Breast epithelium (tissue), 4 donors: ENCODE measurements at places on chromosomes 12 and 14. TPM values are rescaled to one million over a fixed set of nuclear protein-coding genes. Genes with fewer than 3 reads are reported as not detected.

GRCh38 chr14:75280291-75280830 lies 1.7 kb downstream of the FOS start:
- no peaks in the 10 kb centered on the region for H3K27me3 ChIP-seq
- peak overlapping the region; percentile 87 for H3K4me3 ChIP-seq
- peak overlapping the region; percentile 100 for H3K27ac ChIP-seq
- peak; percentile 12 for DNase-seq

DNA sequence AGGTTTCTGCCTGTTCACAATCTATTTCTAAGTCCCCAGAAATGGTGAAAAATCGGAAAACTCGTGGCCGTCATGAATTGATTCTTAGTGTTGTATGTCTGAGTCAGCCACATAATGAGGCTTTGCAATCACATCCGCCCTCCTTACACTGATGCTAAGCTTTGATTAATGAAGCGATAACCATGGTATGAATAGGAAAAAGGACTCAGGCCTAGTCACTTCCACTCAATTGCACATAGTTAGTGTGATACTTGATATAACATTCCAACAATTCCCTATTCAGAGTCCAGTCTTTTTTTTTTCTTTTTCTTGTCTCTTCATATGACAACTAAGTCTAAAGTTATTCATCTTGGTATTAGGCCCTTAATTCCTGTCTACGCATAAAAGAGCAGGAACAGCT lies 1231.0 kb downstream of the VRK1 start:
- H3K27ac ChIP-seq: no peak overlapping the region
- H3K36me3 ChIP-seq: no peaks in the 10 kb centered on the region
- no peak for DNase-seq
- H3K4me3 ChIP-seq: no peak overlapping the region
- H3K27me3 ChIP-seq: no peaks in the 10 kb centered on the region

DNA sequence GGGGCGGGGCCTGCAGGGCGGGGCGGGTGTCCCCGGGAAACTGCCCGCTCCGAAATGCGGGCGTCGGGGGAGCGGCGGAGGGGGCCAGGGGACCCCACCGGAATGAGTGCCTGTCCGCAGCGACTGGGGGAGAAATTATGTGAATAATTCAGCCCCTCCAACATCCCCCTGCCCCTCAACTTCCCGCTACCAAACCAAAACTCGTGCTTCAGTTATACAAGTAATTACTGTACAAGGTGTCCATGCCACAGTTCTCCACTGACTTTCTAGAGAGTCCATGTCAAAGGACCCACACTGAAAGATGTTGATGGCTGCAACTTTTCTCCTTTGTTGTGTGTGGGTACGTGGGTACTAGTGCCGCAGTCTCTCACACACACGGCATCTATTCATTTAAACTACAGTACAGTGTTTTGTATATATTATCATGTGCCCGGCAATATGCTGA lies 414 bp upstream of the CDK17 start:
- peak overlapping the region; percentile 98 for H3K27ac ChIP-seq
- H3K4me1 ChIP-seq: peaks cover 3% of the 10 kb centered on the region
- H3K4me3 ChIP-seq: peak overlapping the region; percentile 96

DNA sequence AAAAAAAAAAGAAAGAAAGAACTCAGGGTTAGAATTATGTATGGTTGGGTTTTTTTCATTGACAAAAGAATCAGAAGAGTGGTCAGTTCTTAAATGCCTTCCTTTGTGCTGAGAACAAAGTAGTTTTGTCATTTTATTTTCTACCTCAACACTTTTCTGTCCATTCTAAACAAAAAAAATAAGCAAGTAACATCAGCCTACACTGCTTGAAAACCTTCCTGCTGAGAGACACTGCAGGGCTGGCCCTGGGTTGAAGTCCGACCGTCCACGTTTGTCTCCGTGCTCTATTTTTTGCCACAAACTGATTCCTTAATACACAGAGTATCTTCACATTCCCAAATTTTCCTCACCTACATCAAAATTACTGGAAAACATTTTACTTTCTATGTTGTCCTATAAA lies 211.6 kb upstream of the PDZRN4 start:
- no peak for DNase-seq
- no peak overlapping the region for H3K27ac ChIP-seq
- H3K36me3 ChIP-seq: no peaks in the 10 kb centered on the region

DNA sequence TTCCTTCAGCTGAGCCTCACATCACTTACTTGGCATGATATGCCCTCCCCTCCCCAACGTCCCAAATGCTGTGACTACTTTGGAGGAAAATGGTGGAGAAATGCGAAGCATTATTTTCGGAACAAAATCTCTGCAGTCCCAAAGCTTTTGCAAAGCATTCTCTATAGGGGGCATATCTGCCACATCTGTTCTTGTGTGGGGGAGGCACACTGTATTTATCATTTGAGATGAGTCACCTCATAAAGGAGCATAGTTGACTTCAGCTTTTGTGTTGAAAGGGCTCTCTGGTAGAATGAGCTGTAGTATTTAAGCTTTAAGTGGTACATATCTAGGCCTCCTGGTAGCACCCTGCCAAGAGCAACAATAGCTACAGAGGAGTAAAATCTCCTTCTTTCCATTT lies 447.5 kb downstream of the ADAMTS20 start:
- H3K4me1 ChIP-seq: no peaks in the 10 kb centered on the region
- no peak overlapping the region for H3K4me3 ChIP-seq
- no peak overlapping the region for H3K27ac ChIP-seq
- H3K36me3 ChIP-seq: no peaks in the 10 kb centered on the region
- no peak for DNase-seq
- no peaks in the 10 kb centered on the region for H3K27me3 ChIP-seq

- no peak overlapping the region for H3K27ac ChIP-seq
- H3K27me3 ChIP-seq: no peaks in the 10 kb centered on the region
- H3K4me3 ChIP-seq: no peak overlapping the region
- no peaks in the 10 kb centered on the region for H3K36me3 ChIP-seq
- DNase-seq: no peak
These were observed 25.0 kb downstream of the YAF2 start for GRCh38 chr12:42213023-42213422.

DNA sequence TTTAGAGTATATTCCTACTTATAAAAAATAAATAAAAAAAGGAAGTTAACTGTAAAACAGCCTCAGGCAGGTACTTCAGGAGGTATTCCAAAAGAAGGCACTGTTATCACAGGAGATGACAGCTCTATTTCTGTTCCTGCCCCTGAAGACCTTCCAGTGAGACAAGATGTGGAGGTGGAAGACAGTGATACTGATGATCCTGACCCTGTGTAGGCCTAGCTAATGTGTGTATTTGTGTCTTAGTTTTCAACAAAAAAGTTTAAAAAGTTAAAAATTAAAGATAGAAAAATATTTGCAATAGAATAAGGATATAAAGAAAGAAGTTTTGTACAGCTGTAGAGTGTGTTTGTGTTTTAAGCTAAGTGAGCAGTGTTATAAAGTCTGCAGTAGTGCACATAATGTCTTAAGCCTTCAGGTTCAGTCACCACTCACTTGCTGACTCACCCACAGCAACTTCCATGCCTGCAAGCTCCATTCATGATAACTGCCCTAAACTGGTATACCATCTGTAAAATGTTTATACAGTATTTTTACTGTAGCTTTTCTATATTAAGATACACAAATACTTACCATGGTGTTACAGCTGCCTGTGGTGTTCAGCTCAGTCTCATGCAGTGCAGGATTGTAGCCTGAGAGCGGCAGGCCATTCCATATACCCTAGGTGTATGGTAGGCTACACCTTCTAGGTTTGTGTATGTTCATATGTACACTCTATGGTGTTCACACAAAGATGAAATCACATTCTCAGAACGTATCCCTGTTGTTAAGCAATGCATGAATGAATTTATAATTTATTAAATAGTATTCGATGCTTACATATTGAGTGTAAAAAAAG lies 121.1 kb downstream of the ANO6 start:
- no peaks in the 10 kb centered on the region for H3K4me1 ChIP-seq
- H3K36me3 ChIP-seq: no peaks in the 10 kb centered on the region
- DNase-seq: no peak
- no peak overlapping the region for H3K4me3 ChIP-seq
- H3K27me3 ChIP-seq: no peaks in the 10 kb centered on the region

- H3K27me3 ChIP-seq: no peaks in the 10 kb centered on the region
- H3K4me1 ChIP-seq: no peaks in the 10 kb centered on the region
- no peak overlapping the region for H3K4me3 ChIP-seq
- no peaks in the 10 kb centered on the region for H3K36me3 ChIP-seq
- DNase-seq: no peak
- H3K27ac ChIP-seq: no peak overlapping the region
These were observed 89.3 kb upstream of the TTC7B start for GRCh38 chr14:90905531-90905930.

The ADAM21 gene
- not detected for total RNA-seq

- no peaks in the 10 kb centered on the region for H3K27me3 ChIP-seq
- DNase-seq: no peak
- no peak overlapping the region for H3K4me3 ChIP-seq
- H3K36me3 ChIP-seq: no peaks in the 10 kb centered on the region
- no peaks in the 10 kb centered on the region for H3K4me1 ChIP-seq
These were observed 39.0 kb upstream of the WNK1 start for GRCh38 chr12:713281-713875.

DNA sequence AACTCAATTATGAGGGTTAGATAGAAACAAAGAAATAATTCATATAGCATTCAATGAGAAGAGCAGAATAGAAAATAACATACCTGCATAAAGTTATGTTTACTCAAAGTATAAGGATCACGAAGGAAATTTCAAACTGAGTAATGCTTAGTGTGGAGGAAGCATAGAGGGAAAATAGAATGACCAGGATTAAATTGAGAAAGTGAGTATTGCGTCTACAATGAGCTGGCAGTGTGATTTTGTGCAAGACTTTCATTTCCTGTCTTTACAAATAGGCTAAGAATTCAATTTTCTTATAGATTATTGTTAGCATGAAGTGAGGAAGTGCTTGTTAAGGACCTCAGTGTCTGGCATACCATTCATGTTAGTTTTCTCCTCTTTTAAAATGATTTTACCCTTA lies 12.0 kb downstream of the ADGRD1 start:
- H3K27me3 ChIP-seq: no peaks in the 10 kb centered on the region
- H3K36me3 ChIP-seq: no peaks in the 10 kb centered on the region
- no peak for DNase-seq
- H3K4me1 ChIP-seq: no peaks in the 10 kb centered on the region

- no peak overlapping the region for H3K27ac ChIP-seq
- no peak overlapping the region for H3K4me3 ChIP-seq
- no peaks in the 10 kb centered on the region for H3K36me3 ChIP-seq
These were observed 53.7 kb downstream of the PPFIBP1 start for GRCh38 chr12:27577688-27578087.

GRCh38 chr14:54329082-54329695 lies 67.6 kb upstream of the CDKN3 start:
- H3K27me3 ChIP-seq: no peaks in the 10 kb centered on the region
- no peak overlapping the region for H3K4me3 ChIP-seq
- H3K36me3 ChIP-seq: no peaks in the 10 kb centered on the region
- no peak for DNase-seq
- no peaks in the 10 kb centered on the region for H3K4me1 ChIP-seq

GRCh38 chr12:17918013-17918412 lies 172.0 kb downstream of the RERGL start:
- no peaks in the 10 kb centered on the region for H3K4me1 ChIP-seq
- no peak for DNase-seq
- no peaks in the 10 kb centered on the region for H3K27me3 ChIP-seq
- H3K4me3 ChIP-seq: no peak overlapping the region
- no peaks in the 10 kb centered on the region for H3K36me3 ChIP-seq
